Activated T-cell treated with anti-CD3 and anti-CD28 coated beads, Interleukin-2, amount 50 U/mL, for 24 hours (primary cell): ENCODE measurements at places on chromosomes 2 and 18.

- no peak for DNase-seq
Measured at GRCh38 chr2:146874260-146874658, 970.6 kb upstream of the ACVR2A start.

GRCh38 chr18:39211461-39211860 is 1645.9 kb upstream of the CELF4 start:
- no peak for DNase-seq

GRCh38 chr2:72325592-72326422 is 178.1 kb upstream of the CYP26B1 start:
- no peak for DNase-seq

- no peak for DNase-seq
Measured at GRCh38 chr2:46300406-46300832, 3.2 kb downstream of the EPAS1 start.

- no peak for DNase-seq
Measured at GRCh38 chr2:43225788-43226557, 433 bp downstream of the ZFP36L2 start.

- DNase-seq = no peak
Measured at GRCh38 chr2:166653185-166653813, 159.2 kb upstream of the SCN7A start.

DNA sequence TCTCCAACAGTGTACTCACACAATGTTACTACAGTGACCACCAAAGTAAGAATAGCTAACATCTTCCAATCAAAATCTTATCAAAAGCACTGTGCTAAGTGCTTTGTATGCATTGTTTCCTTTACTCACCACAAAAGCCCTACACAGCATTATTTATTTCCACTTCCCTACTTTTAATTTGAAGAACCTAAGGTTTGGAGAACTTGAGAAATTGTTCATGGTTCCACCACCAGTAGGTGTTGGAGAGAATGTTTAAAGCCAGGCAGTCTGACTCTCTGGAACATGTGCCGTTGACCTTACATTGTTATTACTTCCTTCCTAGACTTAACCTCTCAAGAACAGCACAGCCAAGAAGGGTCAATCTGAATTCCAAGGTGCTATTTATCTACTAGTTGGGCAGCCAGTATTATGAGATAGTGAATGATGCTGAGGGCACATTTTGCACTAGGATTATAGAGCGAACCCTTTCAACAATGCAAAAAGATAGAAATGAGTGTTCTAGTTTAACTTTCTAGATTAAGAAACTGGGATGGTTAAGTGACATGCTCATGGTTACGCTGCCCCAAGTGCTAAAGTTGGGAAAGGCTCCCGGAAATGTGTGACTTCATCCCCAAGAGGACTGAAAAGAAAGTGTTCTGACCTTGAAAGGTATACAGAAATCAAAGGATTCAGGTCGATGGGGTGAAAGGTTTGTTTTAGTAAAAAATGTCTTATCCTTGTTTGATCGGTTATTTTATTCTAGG is 55.2 kb upstream of the FAM136A start:
- DNase-seq = no peak

- no peak for DNase-seq
Measured at GRCh38 chr18:62767321-62767720, 52.0 kb downstream of the PHLPP1 start.

DNA sequence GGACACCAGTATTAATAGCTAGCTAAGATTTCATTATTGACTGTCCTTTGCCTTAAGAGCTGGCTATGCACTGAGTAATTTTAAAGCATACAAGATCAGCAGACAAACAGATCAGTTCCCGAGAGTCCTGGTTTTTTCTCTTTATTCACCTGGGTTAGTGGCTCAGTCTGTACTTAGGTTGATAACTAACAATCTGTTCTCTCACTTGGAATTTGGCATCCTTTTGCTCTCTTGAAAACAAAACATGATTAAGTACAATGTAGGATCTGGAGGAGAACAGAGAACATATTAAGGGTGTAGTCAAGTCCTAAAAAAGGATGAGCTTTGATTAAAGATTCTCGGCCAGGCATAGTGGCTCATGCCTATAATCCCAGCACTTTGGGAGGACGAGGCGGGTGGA is 16.6 kb downstream of the ARPC2 start:
- no peak for DNase-seq

- no peak for DNase-seq
Measured at GRCh38 chr18:48279312-48279711, 129.9 kb downstream of the ZBTB7C start.

DNA sequence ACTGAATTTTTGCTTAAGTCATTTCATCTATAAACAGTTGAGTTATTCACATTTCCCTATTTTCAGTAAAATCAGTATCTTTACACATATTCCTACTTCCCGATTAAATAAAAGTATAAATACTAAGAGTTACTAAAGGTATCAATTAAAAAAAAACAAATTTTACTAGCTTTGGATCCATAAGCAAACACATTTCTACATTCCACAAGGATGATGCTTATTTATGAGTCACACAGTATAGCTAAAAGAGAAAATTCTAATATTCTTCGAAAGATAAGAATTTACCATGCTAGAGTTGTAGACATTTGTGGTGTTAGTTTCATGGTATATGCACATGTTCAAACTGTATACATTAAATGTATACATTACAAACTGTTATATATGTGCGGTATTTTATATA is 23.7 kb downstream of the PGAP1 start:
- no peak for DNase-seq

DNA sequence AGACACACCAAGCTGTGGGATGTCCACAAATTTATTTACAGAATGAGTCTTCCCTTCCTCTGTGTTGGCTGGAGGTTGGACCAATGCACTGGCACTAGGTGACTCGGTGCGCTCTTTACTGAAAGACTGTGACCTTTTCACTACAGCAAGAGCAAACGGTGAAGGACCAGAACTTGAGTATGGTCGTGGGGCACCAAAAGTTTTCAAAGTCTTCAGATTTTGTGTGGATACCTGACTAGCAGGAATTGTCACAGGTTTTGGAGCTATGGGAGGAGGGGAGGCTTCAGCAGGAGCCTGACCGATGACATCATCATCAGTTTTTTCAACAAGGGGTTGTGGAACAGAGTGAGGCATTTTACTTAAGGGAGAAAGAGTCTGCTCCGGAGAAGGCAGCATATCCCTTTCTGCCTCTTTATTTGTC is 73.0 kb upstream of the GRB14 start:
- DNase-seq = no peak

DNA sequence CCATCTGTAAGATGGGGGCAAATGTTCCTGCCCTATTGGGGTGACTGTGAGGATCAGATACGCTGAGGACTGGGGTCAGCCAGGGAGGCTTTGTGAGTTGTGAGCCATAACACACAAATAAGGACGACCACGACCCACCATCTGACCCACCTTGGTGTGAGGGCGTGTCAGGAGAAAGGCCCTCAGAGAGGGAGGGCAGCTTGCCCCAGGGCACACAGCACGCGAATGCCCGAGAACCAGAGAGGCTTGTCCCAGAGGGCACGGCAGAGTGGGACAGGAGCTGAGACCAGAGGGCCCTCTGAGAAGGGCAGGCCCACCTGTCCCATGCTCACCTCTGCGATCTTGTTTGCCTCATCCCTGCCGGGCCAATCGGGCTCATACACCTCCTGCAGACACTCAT is 36.7 kb downstream of the BIN1 start:
- no peak for DNase-seq

DNA sequence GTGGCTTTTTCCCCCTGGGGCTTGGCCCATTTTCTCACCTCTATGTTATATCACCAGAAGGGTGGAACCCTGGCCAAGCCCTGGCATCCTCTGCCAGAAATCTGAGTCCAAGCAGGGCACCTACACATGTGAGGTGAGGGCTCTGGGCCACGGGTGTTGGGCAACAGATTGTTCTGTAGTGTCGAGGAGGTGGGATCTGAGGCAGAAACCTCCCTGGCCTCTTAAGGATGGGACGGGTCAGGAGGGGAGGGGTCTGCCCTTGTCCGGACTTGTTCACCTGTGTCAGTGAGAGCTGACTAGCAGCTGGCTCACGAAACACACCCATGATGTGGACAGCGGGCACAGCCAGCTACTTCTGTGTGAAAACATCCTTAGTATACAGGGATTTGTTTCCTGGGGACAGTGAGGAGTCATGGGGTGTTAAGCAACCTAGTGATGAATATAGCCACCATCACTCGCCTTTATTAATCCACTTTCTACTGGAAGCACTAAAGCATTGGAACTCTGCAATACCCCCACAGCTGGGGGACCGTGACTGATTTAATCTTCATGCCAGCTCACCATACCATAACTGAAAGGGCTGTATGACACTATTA is 35.6 kb downstream of the EPAS1 start:
- no peak for DNase-seq

DNA sequence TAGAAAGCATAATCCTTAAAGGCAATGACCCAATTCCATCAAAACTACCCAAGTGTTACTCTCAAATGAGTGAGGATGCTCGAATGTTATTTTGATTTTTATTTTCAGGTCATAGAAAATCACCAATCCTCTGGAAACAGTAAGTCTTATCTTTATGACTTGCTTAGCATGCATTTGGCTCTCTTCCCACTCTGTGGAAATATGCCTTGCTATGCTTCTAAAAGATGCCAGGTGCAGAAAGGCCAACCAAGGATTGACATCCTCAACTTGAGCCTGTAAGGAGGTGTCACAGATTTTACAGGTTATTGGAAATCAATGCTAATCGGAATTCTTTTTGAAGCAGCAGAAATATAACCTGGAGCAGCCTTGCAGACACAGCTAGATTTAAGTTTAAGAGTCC is 543.9 kb upstream of the LINC00305 start:
- no peak for DNase-seq

DNA sequence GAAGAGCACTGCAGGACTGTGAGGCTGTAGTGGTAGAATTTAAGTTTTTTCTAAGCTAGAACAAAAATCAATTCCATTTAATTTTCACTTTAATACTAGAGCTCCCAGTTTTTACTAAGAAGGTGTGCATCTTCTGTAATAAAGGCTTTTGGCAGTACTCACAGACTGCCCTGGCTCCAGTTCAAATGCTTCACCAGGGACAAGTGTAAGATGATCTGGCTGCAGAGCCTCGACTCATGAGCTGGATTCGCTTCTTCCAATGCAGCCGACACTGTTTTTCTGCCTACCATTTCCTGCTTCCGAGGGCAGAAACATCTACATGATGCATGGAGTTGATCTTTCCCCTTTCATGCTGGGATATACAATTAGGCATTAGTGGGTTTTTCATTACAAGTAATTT is 87.0 kb downstream of the FARSB start:
- no peak for DNase-seq

- no peak for DNase-seq
Measured at GRCh38 chr2:451495-451894, 163.6 kb upstream of the ALKAL2 start.

GRCh38 chr18:78368726-78369125 is 610.9 kb upstream of the SALL3 start:
- DNase-seq = no peak

DNA sequence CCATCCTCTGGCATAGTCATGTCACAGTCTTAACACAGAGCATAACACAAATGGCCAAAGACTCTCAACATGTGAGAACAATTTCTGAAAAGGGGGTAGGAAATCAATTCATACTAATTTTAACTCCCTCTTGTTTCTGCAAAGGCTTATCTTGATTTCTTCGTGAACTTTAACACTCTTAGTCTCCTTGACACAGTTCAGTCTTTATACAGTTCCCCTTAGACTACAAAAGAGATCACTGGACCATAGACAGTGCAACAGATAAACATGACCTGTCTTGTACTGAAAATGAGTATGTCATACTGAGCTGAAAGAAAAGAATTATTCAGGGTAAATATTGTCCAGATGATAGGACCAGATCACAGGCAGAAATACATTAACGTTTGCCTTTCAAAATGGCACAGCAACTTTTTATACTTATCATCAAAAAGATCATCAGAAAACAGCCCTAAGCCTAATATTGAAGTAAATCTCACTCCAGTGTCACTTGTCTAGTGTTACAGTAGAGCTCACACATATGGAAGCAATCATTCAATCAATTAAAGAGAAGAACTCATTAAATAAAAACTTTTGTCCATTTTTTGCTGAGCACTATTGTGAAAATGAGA is 56.4 kb upstream of the VRK2 start:
- DNase-seq = no peak

GRCh38 chr2:133642791-133643191 is 74.5 kb upstream of the NCKAP5 start:
- DNase-seq = no peak

GRCh38 chr18:45337477-45337876 is 277.8 kb upstream of the SLC14A2 start:
- DNase-seq = no peak

DNA sequence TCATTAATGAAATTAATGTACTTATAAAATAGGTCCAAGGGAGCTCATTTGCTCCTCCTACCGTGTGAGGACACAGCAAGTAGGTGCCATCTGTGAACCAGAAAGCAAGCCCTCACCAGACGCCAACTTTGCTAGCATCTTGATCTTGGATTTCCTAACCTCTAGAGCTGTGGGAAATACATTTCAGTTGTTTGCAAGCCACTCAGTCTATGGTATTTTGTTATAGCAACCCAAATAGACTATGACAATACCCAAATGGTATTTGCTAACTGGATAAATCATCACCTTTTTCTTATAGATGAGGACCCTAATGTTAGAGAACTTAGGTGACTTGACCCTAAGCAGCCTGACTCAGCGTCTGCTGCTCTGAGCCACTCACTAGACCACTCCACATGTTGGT is 379.6 kb downstream of the HRH4 start:
- DNase-seq = no peak

DNA sequence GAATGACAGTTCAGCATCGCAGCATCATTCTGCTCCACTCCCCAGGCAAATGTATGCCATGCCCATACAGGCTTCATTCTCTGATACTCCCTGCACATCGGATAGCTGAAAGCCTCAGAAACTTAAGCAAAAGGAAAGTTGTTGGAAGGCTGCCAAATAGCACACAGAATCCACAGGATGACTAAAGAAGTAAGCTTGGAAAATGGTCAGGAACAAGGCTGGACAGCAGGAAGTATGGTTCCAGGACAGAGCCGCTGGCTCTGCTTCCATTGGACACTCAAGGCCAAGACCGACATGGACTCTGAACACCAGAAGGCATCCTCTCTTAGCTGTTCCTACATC is 256.5 kb downstream of the CDH20 start:
- no peak for DNase-seq

GRCh38 chr18:59040770-59041148 is 98.9 kb upstream of the SEC11C start:
- DNase-seq = no peak

- DNase-seq = no peak
Measured at GRCh38 chr2:98149333-98149697, 62.3 kb downstream of the VWA3B start.

DNA sequence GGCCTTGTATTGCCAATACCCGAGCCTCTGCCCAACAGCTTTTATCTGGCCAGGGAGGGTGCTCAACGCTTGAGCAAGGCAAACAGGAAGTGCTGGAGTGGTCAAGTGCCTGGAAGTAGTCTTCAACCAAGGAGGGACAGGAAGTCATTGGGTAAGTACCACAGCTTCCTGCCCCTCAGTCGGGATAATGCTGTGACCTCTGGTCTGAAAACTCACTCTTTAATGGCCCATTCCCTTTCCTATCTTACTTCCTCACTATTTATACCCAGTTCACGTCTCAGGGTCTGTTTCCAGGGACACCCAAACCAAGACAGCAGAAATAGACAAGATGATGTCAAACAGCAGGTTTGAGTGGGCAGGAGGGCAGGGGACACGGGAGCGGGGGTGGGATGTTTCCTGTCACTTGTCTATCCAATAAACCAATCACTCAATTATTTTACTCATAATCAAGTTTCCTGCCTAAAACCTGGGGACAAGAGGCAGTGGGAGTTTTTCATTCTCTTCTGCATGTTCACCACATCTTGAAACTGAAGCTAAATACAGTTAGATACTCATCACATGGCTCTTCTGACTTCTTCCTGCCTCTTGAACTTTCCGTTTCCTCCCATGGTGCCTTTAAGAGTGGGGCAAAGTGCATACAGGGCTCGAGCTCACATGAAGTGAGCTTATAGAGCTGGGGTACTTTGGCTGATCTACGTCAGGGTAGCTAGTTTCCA is 68.9 kb upstream of the CAB39 start:
- peak; percentile 73 for DNase-seq
